ENCODE measurements at places on chromosomes 1 and 21.

DNA sequence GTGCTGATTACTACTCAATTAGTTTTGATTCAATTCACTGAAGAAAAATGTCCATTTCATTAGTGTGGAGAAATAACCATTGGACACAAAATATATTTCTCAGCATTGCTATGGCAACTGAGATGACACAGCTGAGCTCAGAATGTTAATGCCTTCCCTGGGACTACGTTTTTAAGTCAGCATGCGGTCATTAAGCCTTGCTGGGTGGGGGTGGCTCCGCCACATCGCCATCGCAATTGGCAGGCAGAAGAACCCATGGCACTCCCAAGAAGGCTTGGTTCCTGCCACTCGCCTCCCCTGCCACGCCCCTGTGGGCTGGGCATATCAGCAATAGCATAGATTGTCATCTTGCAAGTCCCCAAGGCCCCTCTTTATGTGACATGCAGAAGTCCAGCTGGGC lies 256.7 kb upstream of the CAMK1G start:
- DNase-seq: no peak

GRCh38 chr1:29304025-29304684 lies 67.8 kb downstream of the PTPRU start:
- DNase-seq: no peak

- no peak for DNase-seq
These were observed 15.0 kb downstream of the KCNQ4 start for GRCh38 chr1:40798366-40799281.

DNA sequence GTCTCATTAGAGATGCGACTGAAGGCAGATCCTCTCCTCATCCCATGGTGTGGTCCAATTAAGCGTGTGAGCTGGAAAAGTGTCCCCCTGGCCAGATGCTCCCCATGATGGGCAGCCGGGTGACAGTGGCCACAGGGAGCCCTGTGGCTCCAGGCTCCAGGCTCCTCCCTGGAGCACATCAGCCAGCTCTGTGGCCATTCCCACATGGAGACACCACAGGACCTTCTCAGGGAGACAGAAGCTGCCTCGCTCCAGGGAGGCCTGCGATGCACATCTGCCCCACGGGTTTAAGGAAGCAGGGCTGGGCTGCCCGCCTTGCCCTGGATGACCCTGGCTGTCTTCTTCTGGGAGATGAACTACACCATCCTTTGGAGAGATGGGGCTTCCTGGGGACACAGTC lies 99.9 kb upstream of the TLR5 start:
- DNase-seq: peak; percentile 13

DNA sequence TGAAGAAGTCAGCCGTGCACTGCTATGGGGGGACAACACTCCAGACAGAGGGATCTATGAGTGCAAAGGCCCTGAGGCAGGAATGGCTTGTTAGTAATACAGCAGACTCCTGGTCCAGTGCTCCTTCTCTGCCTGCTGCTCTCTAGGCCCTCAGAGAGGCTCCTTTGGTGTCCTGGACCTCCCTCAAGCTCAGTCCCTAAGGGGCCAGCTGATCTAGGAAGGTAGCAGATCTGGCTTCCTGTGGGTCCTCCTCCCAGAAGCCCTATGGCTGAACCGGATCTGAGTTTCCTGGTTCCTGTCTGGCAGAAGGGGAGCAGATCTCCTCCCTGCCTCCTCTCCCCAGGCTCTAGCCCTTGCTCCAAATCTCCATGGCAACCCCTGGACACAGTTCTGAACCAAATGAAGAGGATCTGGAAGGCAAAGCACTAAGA lies at the start of gene LDLRAD2:
Gene LDLRAD2, plus strand, starts transcription at position 391 of the 431 bp plus-strand sequence. CDS start 187 bp downstream, outside the sequence.
- DNase-seq: peak; percentile 62

DNA sequence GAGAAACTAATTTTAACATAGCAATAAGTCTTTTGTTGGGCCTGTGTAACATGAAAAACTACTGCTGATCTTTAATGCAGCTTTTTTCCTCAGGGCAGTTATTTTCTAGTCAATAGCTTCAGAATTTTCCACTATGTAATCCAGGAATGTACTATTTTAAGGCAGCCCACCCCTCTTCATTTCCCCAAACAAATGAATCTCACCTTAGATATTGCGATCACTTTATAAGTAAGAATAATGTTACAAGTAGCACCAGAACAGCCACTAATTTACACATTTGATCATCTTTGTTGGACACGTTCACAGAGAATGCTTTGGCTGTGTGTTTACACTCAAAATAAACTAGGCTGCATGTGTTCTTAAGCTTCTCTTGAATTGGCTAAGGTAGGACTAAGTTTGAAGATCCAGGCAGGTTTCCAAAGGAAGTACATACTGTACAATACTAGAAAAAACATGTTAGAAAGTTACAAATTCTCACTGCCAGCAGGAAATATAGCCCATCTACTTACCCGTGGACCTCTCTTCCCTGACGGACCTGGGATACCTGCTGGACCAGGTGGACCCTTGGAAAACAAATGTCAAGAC lies 41.7 kb downstream of the COL24A1 start:
- DNase-seq: no peak

GRCh38 chr1:48701445-48701844 lies 75.2 kb downstream of the BEND5 start:
- no peak for DNase-seq

GRCh38 chr1:32719681-32720275 lies 17.2 kb upstream of the SYNC start:
- no peak for DNase-seq

DNA sequence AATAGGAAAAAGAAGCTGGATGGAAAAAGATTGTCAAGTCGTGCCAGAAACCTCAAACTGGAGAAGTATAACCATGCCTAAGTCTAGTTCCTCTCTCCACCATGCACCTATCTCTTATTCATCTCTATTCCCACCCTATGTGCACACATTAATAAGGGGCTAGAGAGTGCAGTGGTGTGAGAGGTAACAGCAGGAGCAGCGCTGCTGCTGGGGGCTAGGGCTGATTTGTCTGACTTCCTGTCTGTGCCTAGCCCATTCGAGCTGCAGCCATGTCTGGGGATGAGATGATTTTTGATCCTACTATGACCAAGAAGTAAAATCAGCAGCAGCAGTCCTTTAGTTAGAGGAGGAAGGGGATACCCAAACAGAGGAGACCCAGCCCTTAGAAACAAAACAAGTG lies 43.0 kb downstream of the TRIM33 start:
- DNase-seq: no peak

DNA sequence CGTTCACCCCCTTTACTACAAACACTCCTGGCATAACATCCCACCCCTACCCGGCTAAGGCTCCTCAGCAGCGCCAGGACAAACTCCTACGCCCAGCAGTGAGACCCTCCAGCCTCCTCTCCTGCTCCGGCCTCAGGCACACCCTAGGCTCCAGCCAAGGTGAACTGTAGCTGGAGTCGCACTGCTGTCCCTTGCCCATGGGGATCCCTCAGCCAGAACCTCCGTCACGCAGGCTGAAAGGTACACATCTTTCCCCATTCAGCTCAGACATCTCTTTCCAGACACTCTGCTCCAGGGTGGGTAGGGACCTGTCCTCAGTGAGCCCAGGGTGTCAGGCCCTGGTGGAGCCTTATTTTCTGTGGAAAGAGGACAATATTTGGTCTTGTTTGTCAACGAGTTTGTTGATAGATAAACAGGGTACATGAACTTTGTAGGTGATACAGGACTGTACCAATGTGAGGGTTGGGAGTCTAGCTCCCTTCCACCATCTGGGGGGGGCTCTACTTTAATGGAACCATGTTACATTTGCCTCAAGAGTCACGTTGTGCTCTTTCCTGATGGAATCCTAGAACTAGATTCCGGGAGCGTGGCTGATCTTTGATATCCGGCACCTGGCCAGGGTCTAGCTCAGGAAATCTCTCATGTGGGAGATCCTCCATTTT lies 56.5 kb upstream of the SSBP3 start:
- DNase-seq: no peak

GRCh38 chr1:203926025-203926540 lies 64.7 kb downstream of the SNRPE start:
- no peak for DNase-seq

DNA sequence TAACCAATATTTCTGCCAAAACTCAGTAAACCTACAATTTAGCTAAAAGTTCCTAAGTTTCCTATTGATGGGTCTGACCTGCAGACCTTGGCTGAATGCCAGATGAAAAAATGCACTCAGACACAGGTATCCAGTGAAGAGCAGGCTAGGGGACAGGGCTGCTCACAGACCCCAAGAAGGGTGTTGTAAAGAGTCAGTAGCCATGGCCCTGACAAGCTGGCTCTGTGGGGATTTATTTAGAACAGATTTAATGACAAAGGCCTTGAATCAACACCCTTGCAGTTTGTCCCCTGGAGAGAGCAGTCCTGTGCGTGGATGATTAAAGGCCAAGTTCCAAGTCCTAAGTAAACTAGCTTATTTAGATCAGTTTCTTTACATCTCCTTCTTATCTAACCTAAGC lies 1243.2 kb upstream of the ADGRL4 start:
- DNase-seq: no peak

DNA sequence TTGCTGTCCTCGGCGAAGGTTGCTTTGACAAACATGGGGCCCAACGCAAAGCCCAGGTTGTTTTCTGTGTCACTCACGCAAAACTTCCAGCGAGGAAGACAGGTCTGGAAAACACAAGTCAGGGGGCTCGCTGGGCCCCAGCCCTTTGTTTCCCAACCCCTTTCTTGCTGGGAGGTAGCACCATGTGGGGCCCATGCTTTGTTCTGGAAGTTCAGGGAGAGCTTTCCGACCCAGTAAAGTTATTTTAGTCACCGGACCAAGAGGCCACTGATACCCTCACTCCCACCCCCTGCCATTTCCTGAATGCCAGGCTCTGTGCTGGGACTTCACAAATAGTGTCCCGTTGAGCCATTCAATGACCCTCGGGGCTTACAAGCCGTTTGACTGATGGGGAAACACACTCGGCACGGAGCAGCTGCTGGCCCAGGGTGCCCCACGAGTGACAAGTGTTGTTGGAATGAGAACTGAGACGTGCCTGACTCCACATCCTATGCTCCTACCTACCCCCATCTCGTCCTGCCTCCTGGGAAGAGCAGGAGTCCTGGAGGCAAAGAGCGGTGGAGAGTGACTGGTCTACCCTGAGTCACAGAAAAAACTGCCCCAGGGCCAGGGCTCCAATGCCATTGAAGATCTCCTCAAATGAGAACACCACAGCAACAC lies 52.0 kb downstream of the ECE1 start:
- DNase-seq: no peak

GRCh38 chr1:31243501-31244286 lies 4.0 kb upstream of the NKAIN1 start:
- no peak for DNase-seq

DNA sequence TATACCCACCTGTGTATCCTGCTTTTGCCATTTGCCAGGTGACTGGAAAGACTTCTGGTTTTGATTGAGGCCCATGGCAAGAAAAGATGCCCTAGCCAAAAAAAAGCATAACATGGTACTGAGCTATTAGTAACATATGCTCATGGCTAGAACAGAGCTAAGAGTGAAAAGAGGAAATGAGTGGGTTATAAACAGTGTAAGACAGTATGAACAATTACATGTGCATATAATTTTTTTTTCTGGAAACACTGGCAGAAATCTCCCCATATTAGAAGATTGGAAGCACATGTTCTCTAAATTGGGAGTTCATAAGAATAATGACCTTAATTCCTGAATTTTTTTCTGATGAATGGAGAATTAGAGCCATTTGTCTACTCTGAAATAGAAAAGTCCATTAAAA lies 41.2 kb upstream of the PDC start:
- no peak for DNase-seq

DNA sequence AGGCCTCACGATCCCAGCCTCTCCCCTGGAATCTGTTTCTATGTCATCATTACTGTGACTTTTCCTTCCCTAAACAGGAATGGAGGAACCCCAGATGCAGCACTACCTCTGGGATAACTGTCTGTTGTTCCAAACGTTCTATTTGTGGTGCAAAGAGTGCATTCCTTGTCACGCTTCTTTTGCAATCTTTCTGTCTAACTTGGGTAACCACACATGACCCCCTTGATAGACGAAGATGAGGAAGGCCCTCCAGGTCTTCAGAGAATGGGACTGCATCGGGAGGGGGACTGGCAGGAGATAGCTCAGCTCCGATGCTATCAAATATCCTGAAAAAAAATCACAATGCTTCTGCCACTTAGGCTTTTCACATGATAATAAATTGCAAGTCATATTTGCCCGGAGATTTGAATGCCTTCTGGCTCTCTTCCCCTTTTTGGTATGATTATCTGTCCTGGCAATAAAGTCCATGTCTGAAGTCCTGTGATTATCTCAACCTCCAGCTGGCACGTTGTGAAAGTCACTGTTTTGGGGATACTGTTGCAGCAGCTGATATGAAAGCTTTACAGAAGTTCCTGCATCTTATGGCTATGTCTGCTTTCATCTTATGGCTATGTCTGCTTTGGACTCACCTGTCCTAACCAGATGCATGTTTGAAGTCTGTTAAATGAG lies 148.7 kb upstream of the LMO4 start:
- DNase-seq: no peak

- DNase-seq: no peak
These were observed 32.1 kb downstream of the RABGAP1L start for GRCh38 chr1:174191349-174191862.

DNA sequence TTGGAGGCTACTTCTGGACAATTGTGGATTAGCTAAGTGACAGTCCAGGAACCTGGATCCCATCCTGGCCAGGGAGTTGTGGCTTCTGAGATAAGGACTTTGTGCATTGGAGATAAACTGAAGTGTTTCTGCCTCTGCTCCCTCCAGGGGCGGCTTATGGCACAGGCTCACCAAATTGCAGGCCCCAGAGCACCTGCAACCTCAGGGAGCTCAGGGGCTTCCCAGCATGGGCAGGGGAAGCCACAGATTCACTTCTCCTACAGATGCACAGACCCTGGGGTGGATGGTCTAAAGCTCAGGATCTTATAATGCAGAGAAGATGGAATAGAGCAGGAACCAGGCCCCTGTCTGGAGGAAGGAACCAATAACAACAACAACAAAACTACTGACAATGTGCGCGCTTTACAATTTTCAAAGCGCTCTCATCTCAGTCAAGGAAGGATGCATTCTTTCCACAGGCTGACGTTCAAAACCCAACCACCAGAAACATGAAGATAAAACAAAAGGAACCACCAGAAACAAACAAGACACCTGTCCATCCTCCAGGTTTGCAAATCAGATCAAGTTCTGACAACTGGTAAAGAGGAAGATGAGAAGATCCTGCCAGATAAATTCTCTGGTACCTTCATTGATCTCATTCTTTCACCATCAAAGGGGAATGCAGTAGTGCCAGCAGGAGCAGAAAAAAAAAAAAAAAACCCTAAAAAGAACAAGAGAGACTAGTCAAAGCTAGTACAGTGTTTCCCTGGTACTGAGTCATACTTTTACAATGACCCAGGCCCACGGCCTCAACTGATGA lies 121.0 kb upstream of the IRF2BP2 start:
- DNase-seq: no peak

DNA sequence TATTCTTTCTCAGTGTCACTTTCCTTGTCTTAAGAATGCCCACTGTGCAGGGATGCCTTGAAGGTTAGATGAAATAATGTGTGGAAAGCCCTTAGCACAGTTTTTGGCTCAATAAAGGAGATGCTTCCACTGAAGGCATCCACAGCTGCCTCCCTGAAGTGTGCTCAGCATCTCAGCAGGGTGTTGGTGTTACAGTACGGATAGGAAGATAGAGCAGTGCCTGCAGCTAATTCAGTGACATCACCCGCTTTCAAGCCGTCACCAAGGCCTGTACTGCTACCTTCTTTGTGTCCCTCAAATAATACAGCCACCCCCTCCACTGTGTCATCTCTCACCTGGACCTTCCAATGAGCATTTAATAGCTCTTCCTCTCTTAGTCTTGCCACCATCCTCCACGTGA lies 59.0 kb downstream of the NDUFS5 start:
- DNase-seq: no peak

- DNase-seq: no peak
These were observed 1030.9 kb downstream of the AMY1C start for GRCh38 chr1:104780470-104781078.

- DNase-seq: no peak
These were observed 2.0 kb upstream of the CD101 start for GRCh38 chr1:116999596-116999995.

Measured in ureter (tissue), 1 donor.